ENCODE measurements at places on chromosomes 12 and 14.

- no peak for DNase-seq
These were observed 26.7 kb downstream of the C12orf75 start for GRCh38 chr12:105357162-105357691.

- no peak for DNase-seq
These were observed 229.2 kb upstream of the HMGA2 start for GRCh38 chr12:65595016-65595560.

DNA sequence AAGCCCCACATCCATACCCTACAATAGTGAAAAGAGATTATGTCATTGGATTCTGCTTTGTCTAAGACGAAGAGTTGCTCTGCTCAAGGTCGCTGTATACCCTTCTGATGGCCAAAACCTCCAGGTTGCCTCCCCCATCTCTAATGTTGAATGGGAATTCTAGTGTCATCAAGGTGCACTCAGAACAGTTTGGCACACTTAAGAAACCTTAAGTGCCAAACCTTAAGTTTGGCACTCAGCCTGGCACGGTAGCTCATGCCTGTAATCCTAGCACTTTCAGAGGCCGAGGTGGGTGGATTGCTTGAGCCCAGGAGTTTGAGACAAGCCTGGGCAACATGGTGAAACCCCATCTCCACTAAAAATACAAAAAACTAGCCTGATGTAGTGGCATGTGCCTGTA, 1245.6 kb upstream of the SEL1L start:
- no peak for DNase-seq

DNA sequence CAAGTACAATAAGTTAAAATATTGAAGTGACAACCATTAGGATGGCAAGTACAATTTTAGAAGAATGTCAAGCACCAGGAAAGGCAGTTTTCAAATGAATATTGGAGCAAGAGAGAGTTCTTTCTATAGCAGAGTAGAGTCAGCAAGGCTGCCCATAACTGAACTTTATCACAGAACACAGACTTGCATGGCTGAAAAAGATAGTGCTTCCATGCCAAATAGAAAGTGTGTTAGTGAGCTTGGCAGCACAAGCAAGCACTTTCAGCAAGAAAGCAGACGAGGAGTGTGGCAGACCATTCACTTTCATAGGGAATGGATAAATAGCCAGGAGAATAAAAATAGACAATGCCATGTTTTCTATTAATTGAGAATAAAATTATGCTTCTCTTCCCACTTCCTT, 647.0 kb upstream of the MGAT4C start:
- DNase-seq: no peak

- no peak for DNase-seq
These were observed 25.8 kb downstream of the KCNK10 start for GRCh38 chr14:88297306-88297705.

DNA sequence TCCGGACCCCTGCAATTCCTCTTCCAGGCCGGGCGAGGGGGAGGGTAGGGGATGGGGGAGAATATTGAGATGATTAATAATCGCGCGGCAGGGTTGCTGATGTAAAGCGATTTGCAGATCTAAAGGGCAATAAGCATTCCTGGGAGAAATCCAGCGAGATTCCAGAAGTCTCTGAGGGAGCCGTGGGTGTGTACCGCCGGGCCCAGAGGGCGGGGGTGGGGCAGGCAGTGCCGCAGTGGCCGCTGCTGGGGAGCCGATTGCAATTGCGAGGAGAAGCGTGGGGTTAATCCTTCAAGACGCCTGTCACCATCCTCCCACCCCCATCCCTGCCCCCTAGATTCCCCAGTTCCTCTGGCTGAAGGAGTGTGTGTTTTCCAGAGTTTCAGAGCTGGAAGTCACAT, 16.4 kb downstream of the FOS start:
- DNase-seq: peak; percentile 52

- no peak for DNase-seq
These were observed 48.8 kb downstream of the SLC38A1 start for GRCh38 chr12:46219877-46220655.

- DNase-seq: no peak
These were observed 403.8 kb downstream of the DAD1 start for GRCh38 chr14:22185191-22185590.

DNA sequence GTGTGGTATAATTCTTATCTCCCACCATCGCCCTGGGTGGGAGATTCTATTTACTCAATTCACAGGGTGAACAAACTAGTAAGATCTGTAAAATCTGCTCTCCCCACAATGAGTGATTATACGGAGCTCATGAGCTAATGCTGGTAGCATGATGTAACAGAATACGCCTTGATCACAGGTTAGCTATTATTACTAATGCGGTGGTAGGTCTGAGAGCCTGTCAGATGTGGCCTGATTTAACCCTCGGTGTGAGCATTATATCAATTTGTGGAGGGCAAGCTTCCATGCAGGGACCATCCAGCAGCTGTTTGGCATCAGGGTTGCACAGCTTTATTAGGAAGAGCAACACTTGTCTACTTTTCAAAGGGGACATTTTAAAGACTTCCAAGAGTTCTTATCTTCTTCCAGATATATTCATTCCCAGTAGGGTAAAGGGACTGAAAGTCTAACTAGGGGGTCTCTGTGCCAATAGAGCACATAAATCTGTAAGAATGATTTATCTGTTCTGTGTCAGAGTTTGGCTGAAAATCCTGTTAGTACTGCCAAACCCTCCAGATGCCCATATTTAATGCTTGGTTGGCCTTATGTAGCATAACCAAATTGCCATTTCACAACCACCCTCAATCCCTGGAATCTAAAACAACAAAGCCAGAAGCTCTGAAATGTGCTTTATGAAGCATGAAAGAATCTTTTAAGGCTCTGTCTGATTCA, 18.7 kb downstream of the TSHR start:
- no peak for DNase-seq

GRCh38 chr12:58557171-58557570, 363.1 kb downstream of the LRIG3 start:
- DNase-seq: no peak

DNA sequence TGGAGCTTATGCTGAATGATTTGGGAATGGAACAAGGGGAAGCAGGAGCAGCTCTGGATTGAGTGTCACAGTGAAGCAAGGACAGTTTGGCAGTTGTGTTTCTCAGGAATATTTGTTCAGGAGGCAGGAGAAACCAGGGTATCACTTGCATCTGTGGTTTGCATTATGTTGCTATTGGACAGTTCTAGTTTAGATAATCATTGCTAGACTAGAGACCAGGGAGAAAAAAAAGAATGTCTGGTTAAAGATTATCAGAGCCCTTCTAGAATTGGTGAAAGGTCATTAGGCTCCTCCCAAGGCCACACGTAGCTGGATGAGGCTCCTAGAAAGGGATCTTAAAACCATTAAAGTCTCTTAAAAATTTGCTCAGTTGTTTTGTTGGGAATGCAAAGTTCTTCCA, 17.0 kb upstream of the SRSF5 start:
- no peak for DNase-seq

DNA sequence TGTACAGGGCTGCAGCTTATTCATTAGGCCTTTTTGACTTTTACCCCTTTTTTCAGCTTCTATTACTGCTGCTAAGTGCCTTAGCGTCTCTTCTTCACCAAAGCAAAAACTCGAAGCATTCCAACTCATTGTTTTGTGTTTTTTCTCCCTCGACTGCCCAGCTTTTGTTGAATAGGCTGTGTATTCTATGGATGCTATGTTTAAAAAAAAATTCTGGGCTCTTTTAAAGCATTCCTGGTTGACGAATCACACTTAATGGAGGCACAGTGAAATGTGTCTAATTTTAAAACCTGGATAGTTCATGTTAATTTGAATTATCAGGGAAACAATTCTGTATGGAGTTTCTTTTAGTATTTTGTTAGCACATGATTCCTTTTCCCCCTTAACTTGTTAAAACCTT, 29.7 kb downstream of the KTN1 start:
- no peak for DNase-seq

DNA sequence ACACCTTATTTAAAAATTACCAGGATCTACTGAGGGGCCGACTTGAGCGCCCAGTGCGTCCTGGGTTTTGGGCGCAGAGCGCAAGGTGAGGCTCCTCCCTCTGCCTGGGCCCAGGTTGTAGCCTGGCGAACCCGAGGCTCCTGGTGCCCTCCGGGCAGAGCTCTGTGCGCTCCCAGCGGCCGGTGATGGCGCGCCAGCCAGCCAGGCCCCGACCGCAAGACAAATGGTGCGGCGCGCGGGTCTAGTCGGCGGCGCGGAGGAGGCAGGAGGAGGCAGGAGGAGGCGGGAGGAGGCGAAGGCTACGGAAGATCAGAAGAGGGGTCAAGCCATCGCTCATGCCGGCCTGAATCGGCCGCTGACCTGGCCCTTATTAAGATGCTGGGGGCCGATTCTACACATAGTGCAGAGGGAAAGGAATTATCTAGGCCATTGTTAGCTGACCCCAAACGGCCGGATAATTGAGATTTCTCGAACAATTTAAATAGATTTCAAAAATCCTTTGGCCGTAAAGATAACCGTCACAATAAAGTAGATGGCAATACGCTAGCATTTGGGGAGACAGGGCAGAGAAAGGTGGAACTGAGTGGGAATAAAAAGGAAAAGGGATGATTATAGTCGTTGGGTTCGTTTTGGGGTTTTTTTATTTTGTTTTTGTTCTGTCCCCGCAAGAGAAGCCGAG, 2.8 kb downstream of the TBX5 start:
- DNase-seq: no peak

DNA sequence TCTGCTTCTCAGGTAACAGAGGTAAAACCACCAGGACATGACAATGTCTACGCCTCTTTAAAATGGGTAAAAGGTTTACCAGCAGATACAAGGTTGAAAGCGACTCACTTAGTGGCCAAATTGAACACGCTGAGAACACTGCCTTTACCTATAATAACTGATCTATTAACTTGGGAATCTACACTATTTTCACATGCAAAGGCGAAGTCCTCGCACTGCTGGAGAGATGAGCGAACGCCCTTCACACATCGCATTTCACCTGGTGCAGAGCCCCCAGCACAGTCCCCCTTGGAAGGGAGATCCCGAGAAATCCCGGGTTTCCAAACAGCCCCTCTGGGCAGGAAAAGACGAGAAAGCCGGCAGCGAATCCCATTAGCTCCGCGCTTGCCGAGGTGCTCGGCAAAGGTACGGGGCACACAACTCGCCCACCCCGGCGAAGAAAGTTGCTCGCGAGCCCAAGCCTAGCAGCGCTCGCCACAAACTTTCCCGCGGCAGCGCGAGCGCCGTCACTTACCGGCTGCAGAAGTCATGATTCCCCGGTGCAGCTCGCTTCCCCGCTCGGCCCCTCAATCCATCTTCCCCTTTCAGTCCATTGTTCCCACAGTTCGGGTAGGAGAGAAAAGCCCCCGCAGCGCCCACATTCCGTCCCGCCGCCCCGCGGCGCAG, 423 bp downstream of the FGD6 start:
- DNase-seq: no peak

GRCh38 chr12:124713041-124713435, 145.6 kb upstream of the NCOR2 start:
- no peak for DNase-seq

- DNase-seq: no peak
These were observed 13.0 kb downstream of the FGD6 start for GRCh38 chr12:95204141-95204866.

- DNase-seq: no peak
These were observed 90.2 kb upstream of the USP44 start for GRCh38 chr12:95641299-95641952.

GRCh38 chr12:79782172-79782900, 91.6 kb upstream of the PAWR start:
- DNase-seq: no peak

DNA sequence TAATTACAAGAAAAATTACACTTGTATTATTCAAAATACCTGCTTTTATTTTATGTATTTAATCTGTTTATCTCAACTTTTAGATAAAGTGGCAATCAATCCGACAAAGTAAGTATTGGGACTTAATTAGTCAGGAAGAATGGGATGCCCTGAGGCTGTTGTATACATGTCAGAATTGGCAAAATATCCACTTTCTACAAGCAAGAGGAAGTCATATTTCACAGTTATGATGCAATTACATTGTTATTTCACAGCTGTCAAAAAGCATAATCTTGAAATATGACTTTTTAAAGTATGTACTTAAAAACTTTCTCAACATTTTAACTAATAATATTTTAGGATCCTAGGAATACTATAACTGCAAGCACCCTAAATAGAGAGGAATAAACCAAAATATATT, 357.1 kb upstream of the MGAT4C start:
- DNase-seq: no peak

DNA sequence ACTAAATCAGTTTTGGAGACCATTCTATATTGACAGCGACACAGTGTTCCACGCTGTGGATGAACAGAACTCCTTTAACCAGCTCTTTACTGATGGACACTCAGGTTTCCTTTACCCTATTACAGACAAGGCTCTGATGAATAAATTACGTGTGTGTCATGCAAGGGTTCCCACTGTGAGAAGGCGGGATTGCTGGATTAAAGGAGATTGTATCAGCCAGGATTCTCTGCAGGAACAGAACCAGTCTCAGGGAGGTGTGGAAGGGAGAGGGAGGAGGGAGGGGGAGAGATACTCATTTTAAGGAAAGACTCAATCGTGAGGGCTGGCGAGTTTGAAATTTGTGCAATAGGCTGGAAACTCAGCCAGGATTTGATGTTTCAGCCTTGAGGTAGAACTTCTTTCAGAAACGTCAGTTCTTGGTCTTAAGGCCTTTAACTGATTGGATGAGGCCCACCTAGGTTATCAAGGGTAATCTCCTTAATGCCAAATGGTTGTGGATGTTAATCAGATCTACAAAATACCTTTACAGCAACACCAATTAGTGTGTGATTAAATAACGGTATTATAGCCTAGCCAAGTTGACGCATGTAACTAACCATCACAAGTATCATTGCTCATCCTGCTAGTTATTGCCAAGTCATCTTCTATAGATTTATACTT, 104.0 kb downstream of the GCH1 start:
- DNase-seq: no peak

- no peak for DNase-seq
These were observed 168.1 kb downstream of the PRKCH start for GRCh38 chr14:61489512-61489911.

- no peak for DNase-seq
These were observed 209.0 kb upstream of the FBXO33 start for GRCh38 chr14:39641224-39641623.

Data from putamen (tissue), 1 donor.